AG04450 (cell line): ENCODE measurements at places on chromosomes 13 and 19.

DNA sequence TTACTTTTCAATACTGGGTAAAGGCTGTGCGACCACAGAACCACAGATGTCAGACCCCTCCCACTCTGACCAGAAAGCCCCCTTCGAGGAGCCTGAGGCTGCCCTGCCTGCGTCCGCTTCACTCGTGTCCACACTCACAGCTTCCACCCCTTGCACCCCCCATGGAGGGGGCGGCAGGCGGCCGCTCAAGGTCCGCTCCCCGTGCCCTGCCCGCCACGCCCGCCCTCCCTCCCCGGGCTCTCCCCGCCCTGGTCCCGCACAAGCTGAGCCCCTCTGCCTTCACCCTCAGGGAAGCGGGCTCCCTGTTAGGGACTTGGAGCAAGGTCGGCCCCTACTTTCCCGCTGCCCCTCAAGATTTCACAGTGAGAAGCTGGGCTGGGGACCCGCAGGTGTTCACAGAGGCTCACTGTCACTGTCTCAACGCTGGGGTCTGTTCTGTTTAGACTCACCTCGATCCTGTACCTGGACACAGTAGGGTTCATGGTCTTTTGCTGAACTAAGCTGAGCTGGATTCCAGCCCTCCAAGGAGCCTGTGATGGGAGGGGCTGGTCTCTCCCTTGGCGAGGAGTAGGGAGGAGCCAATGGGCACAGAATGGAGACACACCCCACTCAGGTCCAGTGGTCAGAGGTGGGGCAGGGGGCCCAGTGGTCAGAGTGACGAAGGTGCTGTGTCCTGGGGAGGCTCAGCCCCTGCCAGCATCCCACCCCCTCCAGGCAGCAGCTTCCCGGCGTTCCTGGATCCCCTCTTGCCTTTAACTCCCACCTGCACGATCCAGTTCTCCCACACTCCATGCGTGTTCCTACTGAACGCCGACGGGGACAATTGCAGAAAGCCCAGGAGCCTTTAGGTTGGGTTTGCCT, 69.5 kb downstream of the SPACA7 start:
- no peak for DNase-seq

- DNase-seq, result no peak
Observed at GRCh38 chr13:52179925-52180324, 20.5 kb upstream of the NEK3 start.

GRCh38 chr13:51721496-51721895, 82.5 kb downstream of the DHRS12 start:
- no peak for DNase-seq

DNA sequence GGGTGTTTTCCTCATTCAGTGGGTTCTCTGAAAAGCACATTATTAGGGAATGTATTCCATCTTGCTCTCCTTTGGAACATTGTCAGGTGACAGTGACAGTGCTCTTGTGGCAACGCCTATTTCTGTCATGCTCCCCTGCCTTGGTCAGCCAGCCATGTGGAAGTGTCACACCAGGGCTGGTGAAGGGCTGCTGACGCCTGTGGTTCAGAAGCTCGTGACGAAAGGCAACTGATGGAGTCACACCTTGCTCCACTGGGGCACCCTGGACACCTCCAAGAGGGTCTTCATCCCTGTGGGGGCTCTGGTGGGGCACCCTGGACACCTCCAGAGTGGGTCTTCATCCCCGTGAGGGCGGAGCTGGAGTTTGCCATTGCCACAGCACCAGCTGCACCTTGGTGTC, 68.9 kb upstream of the GPR183 start:
- no peak for DNase-seq

DNA sequence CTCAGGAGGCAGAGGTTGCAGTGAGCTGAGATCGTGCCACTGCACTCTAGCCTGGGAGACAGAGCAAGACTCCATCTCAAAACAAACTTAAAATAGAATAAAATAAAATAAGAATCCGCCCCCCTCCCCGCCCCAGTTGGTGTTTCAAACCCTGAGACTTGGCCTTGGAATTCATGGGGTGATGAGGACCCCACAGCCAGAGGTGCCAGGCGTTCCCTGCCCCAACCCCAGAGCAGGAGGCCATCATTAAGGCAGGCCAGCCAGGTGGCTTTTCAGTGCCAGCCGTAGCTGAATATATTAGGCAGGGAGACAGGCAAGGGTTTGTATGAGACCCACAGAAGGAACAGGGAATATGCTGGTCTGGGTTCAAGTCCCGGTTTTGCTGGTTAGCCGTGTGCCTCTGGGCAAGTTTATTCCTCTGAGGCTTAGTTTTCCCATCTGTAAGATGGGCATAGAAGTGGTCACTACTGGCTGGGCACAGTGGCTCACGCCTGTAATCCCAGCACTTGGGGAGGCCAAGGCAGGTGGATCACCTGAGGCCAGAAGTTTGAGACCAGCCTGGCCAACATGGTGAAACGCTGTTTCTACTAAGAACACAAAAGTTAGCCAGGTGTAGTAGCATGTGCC, 12.3 kb downstream of the HPN start:
- no peak for DNase-seq

GRCh38 chr13:29164116-29164515, 344.0 kb downstream of the MTUS2 start:
- DNase-seq, result no peak

DNA sequence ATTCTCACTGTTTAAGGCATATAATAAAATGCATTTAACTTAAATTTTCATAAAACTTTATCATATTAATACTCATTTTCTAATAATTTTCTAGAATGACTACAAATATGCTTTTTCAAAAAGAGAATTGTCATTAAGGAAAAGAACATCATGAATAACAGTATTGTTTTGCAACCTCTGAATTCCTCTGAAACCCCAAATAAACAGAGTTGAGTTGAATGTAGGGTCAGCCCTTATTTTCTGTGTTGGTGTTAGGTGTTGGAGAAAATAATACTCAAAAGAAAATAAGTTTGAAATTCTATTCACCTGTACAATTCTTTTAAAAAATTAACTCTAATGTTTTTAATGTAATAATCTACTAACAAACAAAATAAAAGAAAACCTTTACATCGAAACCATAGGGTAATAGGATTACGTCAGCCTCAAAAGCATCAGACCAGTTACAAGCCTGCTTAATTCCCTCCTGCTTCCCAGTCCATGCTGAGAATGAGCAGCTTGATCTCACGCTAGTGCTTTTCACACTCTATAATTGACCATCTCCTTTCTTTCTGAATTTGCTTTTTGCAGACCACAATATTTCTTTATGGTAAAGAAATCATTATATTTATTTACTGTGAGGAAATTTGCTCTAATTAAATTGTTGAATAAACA, 160.9 kb downstream of the PCDH9 start:
- no peak for DNase-seq

GRCh38 chr19:46755077-46755852, 9.0 kb upstream of the STRN4 start:
- DNase-seq, result peak; percentile 24

GRCh38 chr19:50238043-50238442, 34.6 kb downstream of the MYH14 start:
- DNase-seq, result no peak

GRCh38 chr19:45078390-45079062, 534 bp upstream of the GEMIN7 start:
- no peak for DNase-seq
